Renal cortical epithelial cell (primary cell): ENCODE measurements at places on chromosomes 4 and X. TPM values are rescaled to one million over a fixed set of nuclear protein-coding genes. Genes with fewer than 3 reads are reported as not detected.
A peak's percentile ranks its signal among the peaks of the same experiment; 100 is the strongest.

DNA sequence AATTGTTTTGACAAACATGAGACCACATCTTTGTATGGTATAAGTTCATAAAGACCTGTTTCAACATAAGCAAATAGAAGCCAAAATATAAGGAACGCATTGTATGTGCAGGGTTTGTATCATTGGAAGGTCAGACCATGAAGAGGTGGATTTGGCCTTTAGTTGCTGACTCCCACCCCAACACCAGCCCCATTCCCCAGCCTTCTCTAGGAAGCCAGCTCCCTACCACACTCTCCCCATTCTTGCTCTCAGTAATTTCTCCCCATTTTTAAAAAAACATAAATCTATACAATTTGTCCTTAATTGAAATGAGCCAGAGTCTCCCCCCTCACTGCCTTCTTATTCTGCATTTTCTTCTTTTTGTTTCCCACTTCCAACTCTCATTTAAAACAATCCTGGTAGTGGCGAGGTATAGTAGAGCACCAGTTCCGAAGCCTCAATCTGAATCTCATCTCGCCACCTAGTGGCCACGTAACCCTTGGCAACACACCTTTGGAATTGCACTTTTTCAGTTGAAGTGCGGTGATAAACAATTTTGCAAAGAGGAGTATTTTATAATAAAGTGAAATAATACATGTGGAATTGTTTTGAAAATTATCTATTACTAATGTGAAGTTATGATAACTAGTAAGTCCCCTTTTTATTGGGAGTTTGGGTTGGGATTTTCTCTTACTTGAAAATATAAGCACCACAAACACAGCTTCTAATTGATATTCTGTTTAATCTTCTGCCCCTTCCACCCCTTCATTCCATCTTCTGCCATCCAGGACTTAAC is 126.6 kb downstream of the ASB9 start:
- peak; percentile 35 for DNase-seq

PRPS2 gene
- 36.7 and 62.7 TPM in 2 replicates for total RNA-seq

DNA sequence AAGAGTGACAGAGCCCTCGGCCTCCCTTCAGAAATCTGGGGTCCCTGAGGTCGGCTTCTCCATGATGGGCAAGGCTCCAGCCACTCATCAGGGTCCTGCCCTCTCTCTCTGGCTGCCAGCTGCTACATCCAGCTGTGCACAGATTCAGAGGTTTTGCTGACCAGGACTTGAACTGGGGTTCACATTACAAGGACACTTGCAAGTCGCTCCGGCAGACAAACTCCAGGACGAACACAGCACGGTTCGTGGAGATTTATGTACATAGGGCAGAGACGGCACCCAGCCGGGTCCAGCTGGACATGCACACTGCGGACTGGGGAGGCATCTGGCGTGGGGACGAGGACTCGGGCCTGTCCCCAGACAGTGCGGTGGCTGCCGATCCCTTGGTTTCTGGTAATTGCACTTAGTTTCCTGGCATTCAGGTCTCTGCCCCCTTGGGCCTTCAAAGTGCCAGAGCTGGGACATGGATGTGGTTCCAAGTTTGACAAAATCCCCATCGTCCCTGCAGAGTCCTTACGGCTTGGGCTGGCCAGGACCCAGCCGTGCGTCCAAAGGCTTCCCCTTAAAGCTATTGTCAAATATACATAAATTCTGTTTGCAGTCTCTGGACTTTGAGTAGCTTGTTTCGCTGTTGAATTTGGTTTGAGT is 6.2 kb upstream of the C4orf50 start:
- DNase-seq = no peak

- DNase-seq = peak; percentile 62
Observed at GRCh38 chr4:110165382-110166286, 32.8 kb downstream of the ELOVL6 start.

UGT8 gene
- 17.2 and 47.0 TPM in 2 replicates for total RNA-seq

DNA sequence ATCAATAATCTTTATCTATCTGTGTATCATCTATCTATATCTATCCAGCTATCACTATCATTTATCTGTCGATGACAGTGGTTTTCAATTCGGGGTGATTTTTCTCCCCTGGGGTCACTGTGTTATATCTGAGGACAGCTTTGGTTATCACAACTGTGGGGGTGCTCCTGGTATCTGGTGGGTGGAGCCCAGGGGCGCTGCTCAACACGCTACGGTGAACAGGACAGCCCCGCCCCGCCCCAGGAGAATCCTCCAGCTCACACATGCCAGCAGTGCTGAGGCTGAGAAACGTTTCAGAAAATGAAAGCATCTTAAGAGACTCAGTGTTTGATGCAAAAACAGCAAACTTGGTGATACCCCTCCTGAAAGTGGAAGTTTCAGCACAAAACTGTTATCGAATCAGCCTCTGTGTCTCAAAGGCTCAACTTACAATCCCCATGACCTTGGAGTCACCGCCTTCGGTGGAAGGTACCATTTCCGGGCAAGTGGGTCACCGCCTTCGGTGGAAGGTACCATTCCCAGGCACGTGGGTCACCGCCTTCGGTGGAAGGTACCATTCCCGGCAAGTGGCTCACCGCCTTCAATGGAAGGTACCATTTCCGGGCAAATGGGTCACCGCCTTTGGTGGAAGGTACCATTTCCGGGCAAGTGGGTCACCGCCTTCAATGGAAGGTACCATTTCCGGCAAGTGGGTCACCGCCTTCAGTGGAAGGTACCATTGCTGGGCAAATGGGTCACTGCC is 315.3 kb downstream of the DHRSX start:
- DNase-seq = no peak
